ENCODE measurements at places on chromosomes 5 and 9.
A peak's percentile ranks its signal among the peaks of the same experiment; 100 is the strongest.

DNA sequence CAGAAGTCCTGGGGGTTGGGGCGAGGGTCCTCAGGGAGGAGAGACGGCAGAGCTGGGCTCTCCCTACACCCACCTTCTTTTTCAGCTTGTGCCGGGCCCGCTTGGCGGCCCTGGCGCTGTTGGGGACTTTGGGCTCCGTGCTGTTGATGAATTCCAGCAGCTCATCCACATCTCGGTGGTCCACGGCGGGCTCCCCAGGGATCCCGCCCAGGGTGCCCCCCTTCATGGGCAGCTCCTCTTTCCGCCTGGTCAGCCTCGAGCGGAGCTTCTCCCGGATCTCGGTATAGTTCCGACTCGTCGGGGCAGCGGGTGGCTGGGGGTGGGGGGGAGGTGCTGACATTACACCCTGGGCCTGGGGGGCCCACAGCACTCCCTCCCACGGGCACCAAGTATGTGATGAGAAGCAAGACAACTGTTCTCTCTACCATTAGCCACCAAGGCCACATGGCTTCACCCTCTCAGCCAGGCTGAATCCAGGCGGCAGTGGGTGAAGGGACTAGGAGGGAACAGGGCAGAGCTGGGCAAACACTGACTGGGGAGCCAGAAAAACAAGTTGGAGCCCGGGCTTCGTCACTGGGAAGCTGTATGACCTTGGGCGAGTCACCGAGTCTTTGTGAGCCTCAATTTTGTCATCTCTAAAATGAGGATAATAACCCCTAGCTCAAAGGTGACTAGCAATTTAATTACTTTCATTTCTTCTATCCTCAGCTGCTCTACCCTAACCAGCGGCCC lies 14.6 kb upstream of the DDX41 start:
- DNase-seq = no peak

DNA sequence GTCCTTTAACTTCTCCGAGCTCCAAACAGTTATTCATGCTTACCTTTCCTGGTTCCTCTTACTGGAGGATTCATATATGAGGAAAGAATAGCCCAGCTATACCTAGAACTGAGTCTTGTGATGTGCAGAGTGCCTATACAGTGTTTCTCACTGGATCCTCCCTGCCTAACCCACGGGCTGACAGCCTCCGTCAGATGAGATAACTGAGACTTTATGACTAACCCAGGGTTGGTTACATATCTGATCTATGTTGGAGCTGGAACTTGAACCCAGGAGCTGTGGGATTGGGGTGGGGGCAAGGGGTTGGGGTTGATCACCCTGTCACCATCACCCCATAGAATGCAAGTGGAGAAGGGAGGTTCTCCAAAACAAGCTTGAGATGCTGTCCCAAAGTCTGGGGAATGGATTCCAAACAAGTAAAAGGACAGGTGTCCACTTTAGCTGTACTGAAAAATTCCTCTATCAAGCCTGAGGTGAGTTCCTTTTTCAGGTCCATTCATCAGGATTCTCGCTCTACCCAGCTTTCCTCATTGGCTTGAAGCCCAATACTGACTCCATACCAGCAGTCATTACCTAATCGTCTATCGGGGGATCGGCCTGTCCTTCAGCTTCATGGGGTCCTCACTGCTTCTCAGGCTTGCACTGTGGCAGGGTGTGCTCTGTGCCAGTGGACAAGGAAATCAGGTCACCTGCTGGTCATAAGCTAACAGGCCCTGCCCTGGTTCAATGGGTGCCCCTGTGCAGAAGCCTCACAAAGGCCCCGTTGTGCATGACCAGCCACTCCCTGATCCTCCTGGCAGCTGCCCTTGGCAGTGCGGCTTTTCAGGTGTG lies 100.6 kb downstream of the ARHGAP26 start:
- no peak for DNase-seq

GRCh38 chr5:39218482-39219402 lies 621 bp downstream of the FYB1 start:
- DNase-seq = no peak

DNA sequence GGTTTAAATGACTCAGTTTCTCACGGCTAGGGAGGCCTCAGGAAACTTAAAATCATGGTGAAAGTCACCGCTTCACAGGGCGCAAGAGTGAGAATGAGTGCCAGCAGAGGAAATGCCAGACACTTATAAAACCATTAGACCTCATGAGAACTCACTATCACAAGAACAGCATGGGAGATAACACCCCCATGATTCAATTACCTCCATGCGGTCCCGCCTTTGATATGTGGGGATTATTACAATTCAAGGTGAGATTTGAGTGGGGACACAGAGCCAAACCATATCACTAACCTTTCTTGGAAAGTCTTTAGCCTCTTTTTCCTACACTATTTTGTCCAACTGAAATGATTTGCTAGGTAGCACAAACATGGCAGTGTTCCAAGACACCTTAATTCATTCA lies 533.9 kb upstream of the NUDT12 start:
- DNase-seq = no peak

DNA sequence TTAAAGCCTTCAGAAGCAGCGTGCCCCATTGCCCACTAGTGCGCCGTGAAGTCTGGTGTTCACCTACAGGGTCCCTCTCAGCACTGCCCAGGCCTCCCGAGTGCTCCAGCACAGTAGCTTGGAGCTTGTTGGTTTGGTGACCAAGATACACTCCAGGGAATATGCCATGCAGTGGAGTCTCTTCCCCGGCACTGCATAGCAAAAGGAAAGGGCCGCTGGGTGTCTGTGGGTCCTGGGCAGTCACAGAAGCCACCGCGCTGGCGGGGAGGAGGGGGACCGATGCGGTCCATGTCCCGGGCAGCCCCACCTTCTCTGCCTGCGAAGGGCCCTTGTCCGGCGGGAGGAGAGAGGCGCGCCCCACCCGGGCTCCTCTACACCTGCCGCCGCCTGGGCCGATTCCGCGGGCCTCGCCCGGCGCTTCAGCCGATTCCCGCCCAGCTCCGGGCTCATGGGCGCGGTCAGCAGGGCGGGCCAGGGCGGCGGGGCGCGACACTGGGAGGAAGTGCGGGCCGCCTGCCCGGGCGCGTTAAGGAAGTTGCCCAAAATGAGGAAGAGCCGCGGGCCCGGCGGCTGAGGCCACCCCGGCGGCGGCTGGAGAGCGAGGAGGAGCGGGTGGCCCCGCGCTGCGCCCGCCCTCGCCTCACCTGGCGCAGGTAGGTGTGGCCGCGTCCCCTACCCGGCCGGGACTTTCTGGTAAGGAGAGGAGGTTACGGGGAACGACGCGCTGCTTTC lies at the start of gene SYK:
SYK (plus strand) TSS at position 579 of the 732 bp plus-strand sequence. CDS start 42,080 bp downstream, outside the sequence.
- no peak for DNase-seq

GRCh38 chr5:149414405-149415065 lies 35.4 kb upstream of the IL17B start:
- DNase-seq = no peak

DNA sequence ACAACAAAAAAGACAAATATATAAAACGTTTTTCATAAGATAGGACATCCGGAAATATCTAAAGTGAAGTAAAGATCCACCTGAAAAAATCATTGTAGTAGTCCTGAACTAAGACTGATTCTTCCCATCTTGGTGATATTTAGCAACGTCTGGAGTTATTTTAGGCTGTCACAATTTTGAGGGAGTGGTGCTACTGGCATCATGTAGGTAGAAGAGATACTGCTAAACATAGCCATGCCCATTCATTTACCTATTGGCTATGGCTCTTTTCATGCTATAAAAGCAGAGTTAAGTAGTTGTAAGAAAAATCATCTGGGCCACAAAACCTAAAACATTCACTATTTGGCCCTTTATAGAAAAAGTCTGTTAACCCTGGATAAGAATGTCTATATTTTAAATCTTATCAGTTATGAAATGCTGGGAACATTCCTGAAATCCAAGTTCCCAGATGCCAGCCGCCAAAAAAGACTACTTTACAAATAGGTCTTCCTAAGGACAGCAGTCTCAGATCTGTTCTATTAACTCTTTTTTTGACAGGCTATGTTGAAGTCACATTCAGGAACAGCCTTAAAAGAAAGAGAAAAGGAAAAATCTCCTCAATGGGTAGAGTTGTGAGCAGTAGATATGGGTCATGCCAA lies 27.0 kb downstream of the RAPGEF6 start:
- no peak for DNase-seq

DNA sequence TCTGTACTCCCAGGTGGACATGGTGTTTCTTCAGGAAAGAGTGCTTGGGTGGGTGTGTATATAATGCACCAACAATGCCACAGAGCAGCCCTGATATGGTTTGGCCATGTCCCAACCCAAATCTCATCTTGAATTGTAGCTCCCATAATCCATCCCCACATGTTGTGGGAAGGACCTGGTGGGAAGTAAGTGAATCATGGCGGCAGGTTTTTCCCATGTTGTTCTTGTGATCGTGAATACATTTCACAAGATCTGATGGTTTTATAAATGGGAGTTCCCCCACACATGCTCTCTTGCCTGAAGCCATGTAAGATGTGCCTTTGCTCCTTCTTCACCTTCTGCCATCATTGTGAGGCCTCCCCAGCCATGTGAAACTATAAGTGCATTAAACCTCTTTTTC lies 158.5 kb downstream of the NR3C1 start:
- DNase-seq = no peak

DNA sequence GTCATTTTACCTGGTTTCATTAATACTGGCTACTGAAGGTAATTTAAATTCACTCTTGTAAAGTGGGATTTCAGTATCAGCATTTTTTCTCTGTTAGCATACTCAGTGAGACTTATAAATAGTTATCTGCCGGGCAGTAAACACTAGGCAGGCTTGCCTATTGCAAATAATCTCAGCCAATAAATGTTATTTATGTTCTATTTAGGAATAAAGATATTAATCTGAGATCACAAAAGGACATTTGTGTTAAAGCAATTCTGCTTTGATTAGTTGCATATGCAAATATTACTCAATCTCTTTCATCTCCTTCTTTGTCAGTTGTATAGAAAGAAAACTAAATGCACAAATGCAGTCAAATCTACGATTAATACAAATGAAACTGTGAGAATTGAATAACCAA lies 827.8 kb downstream of the TLE4 start:
- no peak for DNase-seq

DNA sequence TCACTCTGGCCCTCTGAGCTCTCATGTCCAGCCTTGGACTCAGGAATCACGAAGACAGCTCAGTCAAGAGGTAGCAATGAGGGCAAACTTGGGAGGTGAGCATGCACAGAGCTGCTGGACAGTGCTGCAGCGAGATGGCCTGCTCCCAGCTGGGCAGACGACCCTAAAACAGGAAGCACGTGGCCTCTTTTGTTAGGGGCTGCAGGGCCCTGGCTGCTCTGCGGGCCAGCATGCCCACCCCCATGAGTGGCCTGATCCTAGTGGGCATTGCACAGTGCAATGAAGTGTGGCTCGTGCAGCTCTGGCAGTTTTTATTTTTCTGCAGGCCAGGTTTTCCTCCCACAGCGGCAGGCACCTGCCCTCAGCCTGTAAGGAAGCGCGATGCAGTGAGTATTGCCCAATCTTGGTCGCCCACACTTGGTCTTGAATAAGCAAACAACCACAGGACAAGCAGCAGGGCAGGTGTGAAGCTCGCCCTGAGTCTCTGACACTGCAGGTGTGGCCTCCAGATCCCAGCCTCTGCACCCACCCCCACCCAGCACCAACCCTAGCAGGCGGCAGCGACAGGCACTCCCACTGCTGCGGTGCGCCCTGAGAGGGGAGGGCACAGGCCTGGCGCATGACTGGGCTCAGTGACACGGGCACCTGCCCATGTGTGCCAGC lies 60.8 kb downstream of the SEMA4D start:
- no peak for DNase-seq

- DNase-seq = no peak
Measured at GRCh38 chr9:38060681-38061080, 8.3 kb downstream of the SHB start.

GRCh38 chr9:123109540-123110279 lies 76.2 kb downstream of the GPR21 start:
- no peak for DNase-seq

- no peak for DNase-seq
Measured at GRCh38 chr9:24132244-24132643, 306.2 kb upstream of the ELAVL2 start.

DNA sequence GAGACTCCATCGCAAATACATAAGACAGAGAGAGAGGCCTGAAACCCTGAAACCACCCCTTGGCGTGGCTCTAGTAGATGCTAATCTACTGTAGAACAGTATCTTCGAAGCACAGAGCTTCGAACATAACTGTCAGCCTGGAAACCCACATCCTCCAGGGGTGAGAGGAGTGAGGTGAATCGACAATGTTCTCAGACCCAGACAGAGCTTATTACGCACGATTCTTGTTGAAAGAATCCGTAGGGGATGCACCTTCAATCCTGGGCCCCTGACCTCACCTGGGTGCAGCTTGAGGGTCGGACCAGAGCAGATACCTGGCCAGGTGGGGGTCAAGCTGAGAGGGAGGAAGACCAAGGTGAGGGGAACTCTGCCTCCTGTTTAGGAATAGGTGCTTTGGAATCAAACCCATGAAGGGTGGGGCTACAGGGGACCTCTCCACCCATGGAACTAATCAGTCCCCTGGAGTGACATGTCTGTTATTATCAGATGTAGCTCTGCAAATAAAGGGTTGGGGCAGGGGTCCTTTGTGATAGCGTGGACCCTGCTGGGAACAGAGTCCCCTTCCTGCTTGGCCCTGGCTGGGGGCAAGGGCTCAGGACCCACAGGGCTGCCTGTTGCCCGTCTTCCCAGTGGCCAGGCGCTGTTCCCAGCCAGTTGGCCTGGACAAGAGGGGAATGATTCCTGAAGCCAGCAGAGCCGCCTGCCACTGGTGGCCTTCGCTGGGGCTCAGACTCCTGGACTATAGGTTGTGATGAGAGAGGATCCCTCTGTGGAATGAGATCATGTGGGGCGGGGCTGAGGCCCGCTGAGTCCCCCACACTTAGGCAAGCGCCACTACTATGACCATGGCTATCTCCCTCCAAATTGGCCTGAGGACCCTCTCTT lies 41.2 kb downstream of the DBH start:
- peak; percentile 41 for DNase-seq

DNA sequence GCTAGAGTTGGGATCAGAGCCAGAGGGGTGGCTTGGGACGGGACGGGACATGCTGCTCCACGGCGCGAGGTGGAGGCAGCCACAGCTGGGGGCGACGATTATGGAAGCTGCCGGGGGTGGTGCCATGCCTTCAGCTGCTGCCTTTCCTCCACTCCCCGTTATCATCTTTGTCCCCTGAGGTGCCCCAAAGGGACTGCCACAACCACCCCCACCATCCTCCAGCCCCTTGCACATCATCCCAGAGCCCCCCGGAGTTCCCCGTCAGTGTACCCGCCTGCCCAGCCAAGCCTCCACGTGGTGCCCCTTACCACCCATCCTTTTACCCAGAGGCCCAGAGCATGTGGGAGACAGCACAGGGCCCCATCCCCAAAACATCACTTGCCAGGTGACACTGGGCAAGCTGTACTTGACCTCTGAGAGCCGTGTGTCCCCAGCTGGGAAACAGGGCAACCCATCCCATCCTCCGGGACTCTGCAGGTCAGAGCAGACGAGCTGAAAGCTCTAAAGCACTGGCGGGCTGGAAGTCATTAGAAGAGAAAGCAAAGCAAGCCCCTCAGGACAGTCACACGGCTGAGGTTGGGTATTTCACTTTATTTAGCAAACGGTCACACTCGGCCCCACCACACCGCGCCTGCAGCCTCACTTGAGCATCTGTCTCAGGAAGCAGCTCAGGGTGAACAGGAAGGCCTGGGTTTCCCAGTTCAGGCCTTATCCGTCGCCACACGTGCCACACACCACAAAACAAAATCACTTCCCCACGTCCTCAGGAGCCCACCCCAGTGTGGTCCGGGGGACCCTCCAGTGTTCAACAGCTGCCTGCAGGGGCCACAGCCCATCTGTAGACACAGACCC lies 19.5 kb upstream of the MXD3 start:
- DNase-seq = no peak
